ENCODE measurements at places on chromosomes 4 and X.

- no peak for DNase-seq
Measured at GRCh38 chr4:73051625-73052024, 17.9 kb downstream of the COX18 start.

GRCh38 chrX:117957128-117957527 lies 159.5 kb downstream of the KLHL13 start:
- no peak for DNase-seq

DNA sequence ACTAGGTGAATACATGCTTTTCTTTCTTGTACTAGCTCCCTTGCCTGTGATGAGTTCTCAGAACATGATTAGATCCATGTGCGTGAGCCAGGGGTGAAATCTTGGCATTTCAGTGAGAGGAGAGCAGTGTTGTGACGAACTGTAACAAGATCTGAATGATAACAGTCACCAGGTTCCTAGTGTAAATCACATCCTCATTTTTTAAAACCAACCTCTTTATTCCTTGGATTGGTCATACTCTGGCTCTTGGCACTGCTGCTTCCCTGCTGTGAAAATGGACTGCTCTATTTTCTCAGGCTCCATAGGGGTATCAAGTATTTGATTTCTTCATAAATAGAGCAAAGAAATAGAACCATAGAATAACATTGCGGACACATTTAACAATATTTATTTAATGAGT lies 206.3 kb downstream of the SLC4A4 start:
- no peak for DNase-seq

GRCh38 chr4:6620296-6620695 lies 20.2 kb upstream of the MRFAP1 start:
- no peak for DNase-seq

DNA sequence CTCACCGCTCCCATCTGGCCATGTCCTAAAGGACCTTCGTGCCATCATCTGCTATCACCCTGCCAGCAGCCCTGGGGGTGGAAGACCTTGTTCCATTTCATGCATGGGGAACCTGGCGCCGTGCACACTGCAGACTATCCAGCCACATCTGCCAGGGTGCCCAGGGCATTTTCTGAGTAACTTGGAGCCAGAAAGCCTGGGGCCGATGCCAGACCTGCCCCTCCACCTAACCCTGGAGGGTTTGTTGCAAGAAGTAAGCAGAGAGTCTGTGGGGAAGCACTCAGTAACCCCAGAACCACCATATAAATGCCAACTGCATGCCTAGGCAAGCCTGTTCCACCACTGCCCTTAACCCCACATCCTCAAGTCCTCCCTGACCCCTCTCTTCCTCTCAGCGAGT lies 7.3 kb downstream of the HAUS7 start:
- DNase-seq: no peak

GRCh38 chr4:5259471-5259870 lies 208.2 kb downstream of the STK32B start:
- no peak for DNase-seq

DNA sequence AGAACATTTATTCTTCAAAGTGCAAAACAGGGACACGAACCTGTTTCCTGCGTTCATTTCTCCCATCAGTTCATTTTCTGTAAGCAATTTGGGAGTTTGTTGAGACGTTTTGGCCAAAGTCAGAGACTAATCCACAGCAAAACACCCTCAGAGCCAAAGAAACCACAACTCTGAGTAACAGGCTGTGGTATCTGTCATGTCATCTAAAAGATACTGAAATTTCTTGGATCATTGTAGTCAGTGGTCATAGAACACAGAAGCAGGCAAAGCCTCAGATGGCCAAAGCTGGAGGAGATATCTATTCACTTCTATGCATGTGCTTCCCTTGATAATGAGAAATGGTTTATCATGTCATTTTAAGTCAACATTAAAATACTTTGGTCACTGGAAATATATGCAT lies 485.6 kb upstream of the GALNT7 start:
- DNase-seq: no peak

GRCh38 chr4:54872261-54872660 lies 214.5 kb downstream of the KIT start:
- DNase-seq: no peak

DNA sequence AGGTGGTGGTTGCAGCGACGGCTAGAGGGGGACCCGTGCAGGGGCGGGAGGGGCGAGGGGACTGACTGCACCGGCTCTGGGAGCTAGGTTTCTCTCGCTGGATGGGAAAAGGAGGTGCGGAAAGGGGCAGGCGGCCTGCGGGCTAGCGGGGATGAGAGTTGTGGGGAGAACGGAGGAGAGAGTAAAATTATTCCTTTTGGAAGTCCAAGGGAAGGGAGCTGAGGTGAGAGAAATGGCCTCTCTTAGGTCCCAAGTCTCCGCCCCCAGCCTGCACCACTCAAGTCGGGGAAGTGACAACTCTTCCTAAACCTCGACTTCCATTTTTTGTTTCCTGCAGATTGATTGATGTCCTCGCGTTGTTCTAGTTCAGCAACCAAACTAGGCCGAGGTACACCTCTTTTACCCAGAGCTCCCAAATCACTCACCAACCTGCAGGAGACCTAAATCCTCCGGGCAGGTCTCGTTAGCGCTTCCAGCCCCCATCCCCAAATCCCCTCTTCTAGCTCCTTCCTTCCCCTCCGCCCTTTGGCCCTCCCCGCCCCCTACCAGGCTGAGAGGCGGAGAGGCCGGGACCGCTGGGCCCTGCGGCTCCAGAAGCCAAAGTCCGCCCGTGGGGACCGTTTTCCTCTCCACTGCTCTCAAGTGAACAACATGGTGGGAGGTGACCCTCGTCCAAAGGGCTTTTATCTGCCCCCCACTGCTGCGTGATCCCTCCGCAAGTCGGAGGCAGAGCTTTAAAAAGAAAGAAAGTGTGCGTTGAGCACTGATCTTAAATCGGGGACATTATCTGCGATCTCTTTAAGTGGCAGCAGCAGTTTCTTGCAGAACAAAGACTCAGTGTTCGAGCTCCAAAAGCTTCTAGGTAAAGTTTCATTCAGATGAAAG lies 7.3 kb downstream of the PITX2 start:
- DNase-seq: no peak

- DNase-seq: no peak
Measured at GRCh38 chr4:7894677-7895181, 44.9 kb downstream of the AFAP1 start.

- no peak for DNase-seq
Measured at GRCh38 chr4:113968473-113968872, 11.0 kb downstream of the ARSJ start.

GRCh38 chr4:119823891-119824290 lies 195.3 kb upstream of the PDE5A start:
- DNase-seq: no peak

DNA sequence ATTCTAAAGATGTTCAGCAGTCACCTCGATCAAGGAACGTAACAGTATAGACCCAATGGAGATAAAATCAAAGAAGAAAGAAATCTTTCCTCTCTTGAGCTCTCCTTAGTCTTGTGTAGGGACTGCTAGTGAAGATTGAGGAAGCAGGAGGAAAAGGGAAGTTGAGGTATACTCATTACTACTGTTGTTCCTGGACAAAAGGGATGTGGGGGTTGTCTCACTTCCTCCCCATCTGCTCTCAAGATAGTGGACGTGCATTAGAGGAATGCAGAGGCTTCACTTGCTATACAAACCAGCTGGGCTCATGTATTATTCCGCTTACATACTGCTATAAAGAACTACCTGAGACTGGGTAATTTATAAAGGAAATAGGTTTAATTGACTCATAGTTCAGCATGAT lies 208.9 kb upstream of the ARHGEF9 start:
- DNase-seq: no peak

- DNase-seq: no peak
Measured at GRCh38 chr4:41889317-41889716, 45.9 kb upstream of the TMEM33 start.

DNA sequence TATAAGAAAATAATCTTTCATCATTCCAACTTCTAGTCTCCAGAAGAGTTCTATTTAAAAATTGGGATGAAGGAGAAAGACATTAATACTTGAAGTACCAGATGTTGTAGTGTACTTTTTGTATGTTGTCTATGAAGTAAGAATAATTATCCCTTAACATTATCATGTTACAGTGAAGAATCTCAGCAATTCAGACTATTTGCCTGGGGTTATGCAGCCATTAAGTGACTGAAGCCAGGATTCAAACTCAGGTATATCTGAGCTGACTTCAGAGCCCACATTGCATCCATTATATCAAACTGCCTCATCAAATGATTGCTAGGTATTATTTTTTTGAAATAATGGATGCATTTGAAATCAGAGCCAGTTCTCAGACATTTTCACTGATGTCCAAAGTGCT lies 76.1 kb upstream of the FHDC1 start:
- DNase-seq: no peak

DNA sequence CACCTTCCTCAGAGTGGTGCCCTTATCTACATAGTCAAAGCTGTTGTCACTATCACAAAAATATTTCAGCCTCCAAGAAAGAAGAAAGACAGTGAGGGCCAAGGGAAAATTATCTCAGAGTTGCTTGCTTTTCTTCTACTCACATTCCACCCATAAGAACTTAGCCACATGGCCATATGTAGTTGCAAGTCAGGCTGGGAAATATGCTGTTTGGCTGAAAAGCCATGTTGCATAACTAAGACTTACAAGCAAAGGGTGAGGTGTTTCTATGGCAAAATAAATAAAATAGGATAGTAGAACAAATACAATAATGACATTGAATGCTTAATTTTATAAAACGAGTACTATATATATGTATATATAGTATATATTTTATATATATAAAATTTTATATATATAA lies 365.9 kb upstream of the PABPC4L start:
- no peak for DNase-seq

DNA sequence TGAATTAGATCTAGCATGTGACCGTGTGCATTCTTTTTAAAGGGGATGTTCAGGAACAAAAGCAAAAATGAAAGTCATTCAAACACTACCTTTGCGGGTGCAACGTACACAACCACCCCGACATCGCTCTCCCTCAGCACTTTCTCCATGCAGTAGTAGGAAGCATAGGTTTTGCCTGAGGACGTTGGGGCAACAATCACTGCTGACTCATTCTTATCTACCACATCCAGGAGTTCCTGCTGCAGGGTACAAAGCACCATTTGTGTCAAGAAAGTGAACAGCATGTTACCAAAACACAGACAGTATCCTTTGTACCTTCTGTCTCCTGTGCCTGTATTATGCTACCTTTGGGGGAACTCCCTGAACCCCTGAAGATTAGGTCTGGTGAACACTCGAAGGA lies 58.6 kb downstream of the DDX60L start:
- no peak for DNase-seq

DNA sequence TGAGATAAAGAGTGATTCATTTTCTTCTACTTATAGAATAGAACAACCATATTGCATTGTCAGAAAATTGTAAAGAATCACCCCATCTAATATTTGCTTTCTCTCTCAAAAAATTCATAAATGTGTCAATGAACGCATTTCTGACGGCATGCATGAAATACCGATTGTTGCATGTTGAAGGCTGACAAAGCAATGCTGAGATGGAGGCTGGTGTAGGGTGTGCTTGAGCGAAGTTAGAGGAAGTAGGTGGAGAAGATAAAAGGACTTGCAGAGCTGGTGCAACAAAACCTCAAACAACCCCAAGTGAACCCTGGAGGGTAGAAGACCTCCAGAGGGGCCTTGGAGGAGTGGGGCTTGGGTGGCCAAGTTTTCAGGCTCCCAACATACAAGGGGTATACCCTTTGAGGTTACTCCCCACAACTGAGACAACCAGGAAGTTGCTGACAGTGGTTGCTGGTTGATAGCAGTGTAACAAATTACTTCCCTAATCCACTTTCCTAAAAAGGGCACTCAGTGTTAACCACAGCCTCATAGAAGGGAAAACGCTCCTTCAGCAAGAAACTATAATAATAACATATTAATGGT lies 452.7 kb downstream of the NLGN4X start:
- no peak for DNase-seq

- no peak for DNase-seq
Measured at GRCh38 chr4:684623-685327, 4.2 kb downstream of the SLC49A3 start.

DNA sequence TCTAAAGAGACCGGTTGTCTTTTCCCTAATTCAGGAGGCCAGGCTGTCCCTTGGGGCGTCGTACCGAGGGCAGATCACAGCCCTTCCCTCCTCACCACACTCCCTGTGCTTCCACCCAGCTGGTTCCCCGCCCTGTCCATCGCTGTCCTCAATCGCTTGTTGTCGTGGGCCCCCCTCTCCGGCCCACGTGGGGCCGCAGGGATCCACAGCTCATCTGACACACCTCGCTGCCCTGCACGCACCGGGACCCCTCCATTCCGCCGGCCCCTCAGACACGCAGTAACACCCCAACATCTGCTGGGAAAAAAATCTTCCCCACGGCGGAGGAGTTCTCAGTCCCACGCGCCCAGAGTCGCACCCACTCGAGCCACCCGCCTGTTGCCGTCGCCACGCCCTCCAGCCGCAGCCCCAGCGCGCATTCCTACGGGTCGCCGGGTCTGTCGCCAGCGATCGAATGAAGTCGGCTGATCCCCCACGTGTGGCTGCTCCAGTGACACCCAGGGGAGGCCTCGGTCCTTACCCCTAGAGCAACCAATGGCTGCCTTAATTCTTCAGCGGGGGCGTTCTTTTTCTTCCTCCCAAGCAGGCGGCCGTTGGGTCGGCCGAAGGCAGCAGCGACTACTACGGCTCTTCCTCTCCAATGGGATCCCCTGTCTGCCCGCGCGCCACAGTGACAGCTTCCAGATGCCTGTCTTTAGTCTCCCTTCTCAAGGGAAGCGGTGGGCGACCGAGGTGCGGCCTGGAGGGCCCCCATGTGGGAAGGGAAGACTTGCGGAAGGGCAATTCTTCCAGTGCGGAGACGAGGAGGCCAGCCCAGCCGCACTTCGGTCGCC lies 893 bp upstream of the SEPTIN11 start:
- DNase-seq: peak; percentile 28

DNA sequence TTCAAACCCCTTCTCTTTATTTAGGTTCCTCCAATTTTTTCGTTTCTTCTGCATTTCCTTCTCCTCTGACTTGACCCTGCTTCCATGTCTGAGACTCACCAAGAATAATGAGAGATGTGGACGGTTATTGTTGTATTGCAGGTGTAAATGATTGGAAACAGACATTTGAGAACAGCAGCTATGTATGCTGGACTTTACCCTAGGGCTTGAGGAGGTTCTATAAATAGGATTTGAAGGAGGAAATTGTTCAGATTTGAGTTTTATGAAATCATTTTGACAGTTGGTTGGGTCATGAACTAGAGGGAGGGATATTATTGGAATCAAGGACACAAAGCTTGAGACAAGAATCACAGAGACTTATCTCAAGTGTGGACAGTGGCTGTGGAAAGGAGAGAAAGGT lies 614.6 kb upstream of the CPEB2 start:
- no peak for DNase-seq

GRCh38 chr4:76504613-76505465 lies 69.8 kb downstream of the SHROOM3 start:
- no peak for DNase-seq

DNA sequence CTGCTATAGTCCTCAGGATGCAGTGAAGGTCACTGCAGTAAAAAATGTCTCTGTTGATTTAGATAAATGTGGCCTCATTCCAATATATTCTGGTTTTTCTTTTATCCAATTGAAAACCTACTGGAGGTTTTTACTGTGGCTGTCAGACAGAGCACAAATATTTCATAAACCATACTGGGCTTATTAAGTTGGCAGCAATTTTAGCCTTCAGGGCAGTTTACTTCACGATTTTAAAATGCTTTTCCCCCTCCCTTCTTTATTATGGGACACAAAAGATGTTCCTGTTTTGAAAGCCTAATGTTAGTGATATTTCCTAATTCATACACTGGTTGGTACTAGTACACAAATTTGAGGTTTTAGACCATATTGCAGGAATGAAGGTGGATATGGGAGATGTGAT lies 939.4 kb downstream of the C4orf33 start:
- DNase-seq: no peak

- no peak for DNase-seq
Measured at GRCh38 chr4:186772936-186773487, 49.4 kb upstream of the FAT1 start.

- no peak for DNase-seq
Measured at GRCh38 chr4:962231-963208, 10.8 kb downstream of the DGKQ start.
